Vagina (tissue), 2 donors: ENCODE measurements at places on chromosomes 7 and 10. TPM values are rescaled to one million over a fixed set of nuclear protein-coding genes. Genes with fewer than 3 reads are reported as not detected.

Gene OR2A1
- 0.25 TPM for total RNA-seq

GRCh38 chr10:32123021-32123420 lies 66.8 kb upstream of the KIF5B start:
- DNase-seq = no peak

- DNase-seq = no peak
These were observed 1.2 kb downstream of the ZNF33B start for GRCh38 chr10:42637142-42637541.

Gene SSC4D
- not detected for total RNA-seq

DNA sequence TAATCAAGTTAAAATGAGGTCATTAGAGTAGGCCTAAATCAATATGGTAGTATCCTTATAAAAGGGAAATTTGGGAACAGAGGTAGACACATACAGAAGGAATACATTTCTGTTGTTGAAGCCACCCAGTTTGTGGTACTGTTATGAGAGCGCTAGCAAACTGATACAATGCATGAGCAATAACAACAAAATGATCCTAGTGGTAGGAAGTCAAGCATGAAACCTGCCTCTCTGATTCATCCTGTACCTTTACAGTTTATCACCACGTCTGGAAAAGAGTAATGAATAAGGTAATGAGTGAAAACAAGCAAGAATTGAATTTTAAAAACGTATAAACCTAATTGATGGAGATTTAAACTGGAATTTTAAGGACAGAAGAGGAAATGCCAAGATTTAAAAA lies 217.2 kb downstream of the PCLO start:
- no peak for DNase-seq

Gene ITIH5
- 20.4 TPM for total RNA-seq

GRCh38 chr10:8156918-8157317 lies 102.4 kb downstream of the GATA3 start:
- no peak for DNase-seq
